Stimulated activated CD8-positive, alpha-beta memory T cell treated with anti-CD3 and anti-CD28 coated beads, Interleukin-12 subunit alpha, Interleukin-12 subunit beta, amount 100 ng/mL, for 1 hour (primary cell): ENCODE measurements at places on chromosomes 12 and 14.

DNA sequence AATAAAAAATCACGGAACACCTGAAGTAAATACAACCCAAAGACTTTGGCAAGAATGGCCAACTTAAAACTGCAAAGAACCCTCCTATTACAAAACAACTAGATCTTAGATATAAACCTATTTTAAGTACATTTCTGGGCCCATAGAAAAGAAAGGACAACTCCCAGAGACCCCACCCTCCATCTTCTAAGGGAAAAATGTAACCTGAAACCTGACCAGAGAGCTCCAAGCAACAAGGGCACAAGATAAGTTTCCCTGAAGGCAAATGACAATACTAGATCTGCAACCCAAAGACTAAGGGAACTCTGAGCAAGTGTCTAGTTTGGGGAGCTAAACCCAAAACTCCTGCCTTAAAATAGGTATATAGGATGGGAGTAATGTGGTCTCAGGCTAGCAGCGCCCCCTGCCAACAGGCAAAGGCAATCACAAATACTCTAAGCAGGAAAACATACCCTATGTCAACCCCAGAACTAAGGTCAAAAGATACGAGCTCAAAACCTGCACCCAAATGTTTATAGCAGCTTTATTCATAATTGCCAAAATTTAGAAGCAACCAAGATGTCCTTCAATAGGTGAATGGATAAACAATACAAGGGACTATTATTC, 218.9 kb downstream of the ITPR2 start:
- DNase-seq = no peak

DNA sequence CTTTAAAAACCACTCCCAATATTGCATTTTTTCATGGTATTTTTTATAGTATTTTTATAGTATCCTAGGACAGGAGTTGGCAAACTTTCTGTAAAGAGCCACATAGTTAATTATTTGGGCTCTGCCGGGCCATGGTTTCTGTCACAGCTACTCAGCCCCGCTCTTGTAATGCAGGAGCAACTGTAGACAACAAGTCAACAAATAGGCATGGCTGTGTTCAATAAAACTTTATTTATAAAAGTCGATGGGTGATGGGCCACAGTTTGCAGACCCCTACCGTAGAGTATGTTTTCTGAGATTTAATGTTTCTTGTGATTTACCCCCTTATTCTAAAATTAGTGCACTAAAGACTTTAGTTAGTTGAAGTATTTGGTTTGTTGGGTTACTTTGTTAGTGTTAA, 25.5 kb downstream of the MDM2 start:
- DNase-seq = no peak

- DNase-seq = no peak
Observed at GRCh38 chr12:4089121-4089606, 184.4 kb upstream of the CCND2 start.

GRCh38 chr14:21039585-21040369, 2.4 kb upstream of the RNASE7 start:
- DNase-seq = no peak

DNA sequence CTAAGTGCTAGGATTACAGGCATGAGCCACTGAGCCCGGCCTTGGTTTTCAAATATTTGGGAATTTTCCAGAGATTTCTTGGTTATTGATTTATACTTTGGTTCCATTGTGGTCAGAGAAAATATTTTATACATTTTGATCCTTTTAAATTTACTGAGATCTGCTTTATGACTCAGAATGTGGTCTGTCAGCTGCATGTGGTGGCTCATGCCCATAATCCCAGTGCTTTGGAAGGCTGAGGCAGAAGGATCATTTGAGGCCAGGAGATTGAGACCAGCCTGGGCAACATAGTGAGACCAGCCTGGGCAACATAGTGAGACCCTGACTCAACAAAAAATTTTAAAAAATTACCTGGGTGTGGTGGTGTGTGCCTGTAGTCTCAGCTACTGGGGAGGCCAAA, 49.8 kb downstream of the ADCK1 start:
- no peak for DNase-seq

DNA sequence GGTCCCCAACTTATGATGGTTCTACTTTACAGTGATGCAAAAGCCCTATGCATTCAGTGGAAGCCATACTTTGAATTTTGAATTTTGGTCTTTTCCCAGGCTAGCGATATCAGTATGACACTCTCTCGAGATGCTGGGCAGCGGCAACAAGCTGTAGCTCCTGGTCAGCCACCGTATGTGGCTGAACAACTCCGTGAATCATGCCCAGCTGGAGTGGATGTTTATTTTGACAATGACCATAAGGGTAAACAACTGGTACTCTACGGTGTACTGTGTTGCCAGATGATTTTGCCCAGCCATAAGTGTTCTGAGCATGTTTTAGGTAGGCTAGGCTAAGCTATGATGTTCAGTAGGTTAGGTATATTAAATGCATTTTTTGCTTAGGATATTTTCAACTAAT, 8.2 kb upstream of the ZNF410 start:
- DNase-seq = no peak

- peak; percentile 15 for DNase-seq
Observed at GRCh38 chr14:55271572-55272298, 514 bp downstream of the FBXO34 start.

GRCh38 chr12:9134981-9135628, 19.4 kb upstream of the A2M start:
- DNase-seq = no peak

DNA sequence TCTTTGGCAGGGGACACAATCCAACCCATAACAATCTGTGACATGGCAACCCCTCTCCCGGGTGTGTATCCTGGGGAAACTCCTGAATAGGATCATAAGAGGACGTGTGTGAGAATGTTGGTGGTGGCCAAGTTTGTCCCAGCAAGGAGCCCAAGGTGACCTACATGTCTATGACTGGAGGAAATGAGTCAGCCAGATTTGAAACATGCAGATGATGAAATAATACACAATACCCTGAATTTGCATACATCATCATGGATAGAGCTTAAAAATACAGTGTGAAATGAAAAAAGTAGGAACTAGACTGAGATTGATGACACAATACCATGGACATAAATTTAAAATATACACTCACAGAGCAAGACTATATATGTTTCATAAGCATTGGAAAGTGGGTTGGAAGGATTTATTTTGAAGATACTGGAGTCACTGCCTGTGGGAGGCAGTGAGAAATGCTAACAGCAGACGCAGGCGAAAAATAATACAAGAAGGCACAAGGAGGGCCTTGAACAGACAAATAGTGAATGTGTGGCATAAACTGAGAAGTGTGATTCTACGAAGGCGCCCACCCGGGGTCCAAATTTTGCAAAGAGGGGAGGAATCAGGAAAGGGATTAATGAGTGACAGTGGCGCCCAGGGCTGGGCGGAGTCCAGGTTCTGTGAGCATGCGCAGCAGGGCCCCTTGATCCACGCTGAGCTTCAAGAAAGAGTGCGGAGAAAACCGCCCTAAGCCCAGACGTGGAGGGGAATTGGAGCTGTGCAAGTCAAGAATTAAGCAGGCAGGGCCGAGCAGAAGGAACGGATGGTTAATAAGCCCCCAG, 7.0 kb upstream of the MAP1LC3B2 start:
- no peak for DNase-seq

DNA sequence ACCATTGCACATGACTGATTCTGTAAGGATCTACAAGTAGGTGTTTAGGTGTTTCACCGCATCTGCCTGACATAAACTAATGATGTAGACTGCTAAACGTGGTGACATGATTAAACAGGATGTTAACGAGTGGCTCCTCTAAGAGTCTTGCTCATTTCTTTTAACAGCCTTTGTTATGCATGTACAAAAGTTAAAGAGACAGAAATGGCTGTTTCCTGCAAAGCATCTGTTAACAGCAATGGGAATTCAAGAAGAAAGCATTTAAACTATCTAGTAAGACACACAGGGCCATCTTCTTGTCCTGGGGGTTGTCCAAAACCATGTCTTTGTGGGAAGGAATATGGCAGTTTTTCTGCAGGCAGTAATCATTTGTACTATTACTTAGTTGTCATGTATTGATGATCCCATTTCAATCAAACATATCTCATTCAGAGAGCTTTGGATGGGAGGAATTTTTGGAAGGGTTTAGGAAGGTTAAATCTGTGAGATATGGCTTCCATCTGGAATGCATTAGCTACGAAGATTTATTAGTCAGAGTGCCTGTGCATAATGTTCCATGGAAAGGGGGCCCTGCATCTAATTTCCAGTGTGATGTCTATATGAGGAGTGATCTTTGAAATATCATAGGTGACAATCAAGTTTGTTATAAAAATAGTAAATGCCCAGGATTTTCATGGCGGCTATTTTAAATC, 495.1 kb downstream of the EGLN3 start:
- no peak for DNase-seq

- no peak for DNase-seq
Observed at GRCh38 chr12:24678436-24678835, 270.5 kb downstream of the BCAT1 start.

- DNase-seq = no peak
Observed at GRCh38 chr12:26100666-26101349, 24.0 kb downstream of the BHLHE41 start.

DNA sequence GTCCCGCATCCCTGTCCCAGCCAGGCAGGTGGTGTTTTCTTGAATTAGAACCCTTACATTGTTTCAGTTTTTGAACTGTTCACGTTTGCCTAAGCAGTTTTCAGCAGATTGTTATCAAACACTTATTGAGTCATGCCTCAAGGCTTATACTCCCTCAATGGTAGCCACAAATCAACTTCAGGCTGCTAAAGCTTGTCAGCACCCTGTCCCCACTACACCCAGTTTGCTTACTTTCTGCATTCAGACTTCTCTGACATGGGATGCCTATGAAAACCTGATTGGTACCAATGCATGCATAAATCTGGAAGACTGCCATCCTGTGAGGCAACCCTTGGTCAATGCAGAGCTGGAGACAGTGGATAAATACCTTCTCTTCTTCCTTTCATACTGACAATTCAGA, 225.4 kb downstream of the BTG1 start:
- DNase-seq = no peak

- no peak for DNase-seq
Observed at GRCh38 chr14:64610049-64610746, 60.4 kb downstream of the PPP1R36 start.

GRCh38 chr14:90785471-90785870, 30.8 kb downstream of the TTC7B start:
- DNase-seq = no peak

DNA sequence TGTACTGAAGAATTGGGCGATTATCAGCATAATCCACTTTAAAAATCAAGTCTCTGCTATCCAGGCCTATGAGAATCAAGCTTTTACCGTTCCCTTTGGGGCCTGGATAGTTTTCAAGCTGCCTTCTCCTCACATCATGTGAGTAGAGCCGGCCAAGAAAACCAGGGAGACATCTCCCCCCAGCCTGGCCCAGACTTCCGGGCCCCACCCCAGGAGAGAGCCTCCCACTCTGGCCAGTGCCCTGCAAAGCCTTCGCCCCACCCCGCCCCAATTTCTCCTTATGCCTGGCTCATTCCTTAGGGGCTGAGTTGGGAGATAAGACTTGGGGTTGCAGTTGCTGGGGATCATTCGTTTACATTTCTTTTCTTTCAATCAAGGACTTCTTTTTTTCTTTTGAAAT, 1.4 kb upstream of the TMEM132C start:
- DNase-seq = no peak

- DNase-seq = no peak
Observed at GRCh38 chr14:104722938-104723650, 935 bp upstream of the ADSS1 start.

- no peak for DNase-seq
Observed at GRCh38 chr12:12333407-12334366, 16.4 kb downstream of the MANSC1 start.

DNA sequence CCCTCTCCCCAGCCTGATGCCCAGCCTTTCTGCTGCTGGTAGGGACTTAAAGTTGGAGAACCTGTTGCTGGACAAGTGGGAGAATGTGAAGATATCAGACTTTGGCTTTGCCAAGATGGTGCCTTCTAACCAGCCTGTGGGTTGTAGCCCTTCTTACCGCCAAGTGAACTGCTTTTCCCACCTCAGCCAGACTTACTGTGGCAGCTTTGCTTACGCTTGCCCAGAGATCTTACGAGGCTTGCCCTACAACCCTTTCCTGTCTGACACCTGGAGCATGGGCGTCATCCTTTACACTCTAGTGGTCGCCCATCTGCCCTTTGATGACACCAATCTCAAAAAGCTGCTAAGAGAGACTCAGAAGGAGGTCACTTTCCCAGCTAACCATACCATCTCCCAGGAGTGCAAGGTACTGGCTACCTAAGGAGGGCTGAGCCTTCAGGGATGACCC, 1.6 kb downstream of the TSSK4 start:
- no peak for DNase-seq

DNA sequence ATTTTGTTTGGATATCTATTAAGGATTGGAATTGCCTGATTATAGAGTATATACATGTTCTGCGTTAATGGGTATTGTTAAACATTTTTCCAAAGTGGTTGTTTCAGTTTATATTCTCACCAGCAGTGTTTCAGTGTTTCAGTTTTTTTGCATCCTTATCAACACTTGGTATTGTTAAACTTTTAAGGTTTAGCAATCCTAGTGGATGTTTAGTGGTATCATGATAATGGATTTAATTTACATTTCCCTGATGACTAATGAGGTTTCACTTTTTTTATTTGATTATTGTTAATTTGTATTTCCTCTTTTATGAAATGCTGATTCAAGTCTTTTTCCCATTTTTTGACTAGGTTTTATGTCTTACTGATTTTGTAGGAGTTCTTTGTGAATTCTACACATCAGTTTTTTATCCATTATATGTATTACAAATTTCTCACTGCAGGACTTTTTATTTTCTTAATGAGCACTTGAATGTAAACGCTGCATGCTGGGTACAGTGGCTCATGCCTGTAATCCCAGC, 23.7 kb downstream of the YLPM1 start:
- no peak for DNase-seq

- DNase-seq = no peak
Observed at GRCh38 chr12:119673634-119674033, 5.7 kb downstream of the PRKAB1 start.

DNA sequence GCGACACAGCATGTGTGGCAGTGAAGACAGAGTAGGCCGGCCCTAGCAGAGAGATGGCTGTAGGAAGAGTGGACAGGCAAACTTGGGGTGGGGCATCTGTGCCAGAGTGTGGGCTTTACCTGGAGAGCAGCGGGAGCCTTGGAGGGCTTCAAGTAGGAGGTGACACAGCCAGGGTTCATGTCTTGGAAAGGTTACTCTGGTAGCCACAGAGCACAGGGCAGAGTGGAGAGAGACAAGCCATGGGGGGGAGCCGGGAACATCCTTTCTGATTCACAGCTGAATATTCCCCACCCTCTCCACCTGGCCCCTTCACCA, 53.5 kb upstream of the DIO3 start:
- no peak for DNase-seq

DNA sequence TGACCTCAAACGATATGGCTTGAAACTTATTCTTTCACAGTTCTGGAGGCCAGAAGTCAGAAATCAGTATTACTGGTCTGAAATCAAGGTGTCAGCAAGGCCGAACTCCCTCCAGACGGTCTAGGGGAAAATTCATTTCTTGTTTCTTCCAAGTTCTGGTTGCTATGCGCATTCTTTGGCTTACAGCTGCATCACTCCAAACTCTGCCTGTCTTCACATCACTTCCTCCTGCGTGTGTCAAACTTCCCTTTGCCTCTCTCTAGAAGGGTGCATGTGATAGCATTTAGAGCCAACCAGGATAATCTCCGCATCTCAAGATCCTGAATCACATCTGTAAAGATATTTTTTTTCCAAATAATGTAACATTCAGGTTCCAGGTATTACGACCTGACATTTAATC, 62.8 kb downstream of the DENND5B start:
- no peak for DNase-seq
